ENCODE measurements at places on chromosomes 5 and 9.

DNA sequence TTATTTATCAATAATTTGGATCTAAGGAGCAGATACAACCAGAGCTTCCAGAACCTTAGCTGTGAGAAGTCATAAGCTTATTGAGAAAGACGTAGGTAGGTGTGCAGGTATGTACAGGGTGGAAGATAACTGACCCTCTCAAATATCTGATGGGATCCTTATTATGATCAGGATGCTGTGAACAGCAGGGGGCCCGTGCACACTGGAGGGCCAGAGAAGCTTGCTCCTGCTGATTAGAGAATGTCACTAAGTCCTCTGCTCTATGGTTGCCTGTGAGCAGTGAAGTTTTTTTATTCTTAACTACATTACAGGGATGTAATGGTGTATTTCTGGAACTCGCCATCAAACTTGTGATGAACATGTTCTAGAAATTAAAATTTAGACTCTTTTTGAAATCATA, 108.9 kb upstream of the POU5F2 start:
- DNase-seq, result no peak

- DNase-seq, result no peak
Observed at GRCh38 chr5:58629271-58630159, 46.6 kb downstream of the RAB3C start.

DNA sequence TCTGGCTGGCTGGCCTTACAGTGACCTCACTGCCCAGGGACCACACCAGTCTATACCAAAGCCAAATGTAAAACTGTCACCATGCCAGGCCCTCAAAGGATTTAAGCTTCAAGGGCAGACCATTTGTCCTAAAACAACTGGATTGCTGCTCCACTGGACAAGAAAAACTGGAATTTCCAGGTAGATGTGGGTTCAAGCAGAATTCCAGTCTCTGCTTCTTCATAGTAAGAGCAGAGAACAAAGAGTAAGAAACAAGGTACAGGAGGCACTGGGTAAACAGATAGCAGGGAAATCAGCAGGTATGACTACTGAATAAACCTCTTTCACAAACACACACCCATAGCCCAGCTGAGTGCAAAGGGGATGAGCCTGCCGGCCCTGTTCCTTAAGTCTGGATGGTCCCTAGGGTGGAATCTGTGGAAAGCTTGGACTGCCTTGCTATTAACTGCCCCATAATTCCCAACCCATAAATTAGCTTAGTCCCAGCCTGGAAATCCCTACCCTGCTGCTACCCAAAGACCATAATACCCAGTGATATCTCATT, 5.5 kb downstream of the B4GALT1 start:
- DNase-seq, result no peak

DNA sequence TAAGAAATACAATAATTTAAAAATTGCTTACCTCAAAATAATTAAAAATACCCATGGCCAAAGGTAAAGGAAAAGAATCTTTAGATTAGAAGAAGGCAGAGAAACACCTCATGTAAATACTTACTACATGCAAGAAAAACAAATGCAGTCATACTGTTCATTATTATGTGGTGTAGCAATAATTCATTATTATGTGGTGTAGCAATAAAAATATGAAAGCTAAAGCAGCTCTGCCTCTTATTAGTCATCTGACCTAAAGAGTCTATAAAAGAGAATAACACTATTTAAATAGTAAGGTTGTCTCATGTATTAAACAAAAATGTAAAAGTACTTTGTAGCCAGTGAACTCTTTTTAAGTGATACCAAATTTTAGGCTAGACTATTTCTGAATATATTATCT, 6.6 kb downstream of the DTWD2 start:
- DNase-seq, result no peak

DNA sequence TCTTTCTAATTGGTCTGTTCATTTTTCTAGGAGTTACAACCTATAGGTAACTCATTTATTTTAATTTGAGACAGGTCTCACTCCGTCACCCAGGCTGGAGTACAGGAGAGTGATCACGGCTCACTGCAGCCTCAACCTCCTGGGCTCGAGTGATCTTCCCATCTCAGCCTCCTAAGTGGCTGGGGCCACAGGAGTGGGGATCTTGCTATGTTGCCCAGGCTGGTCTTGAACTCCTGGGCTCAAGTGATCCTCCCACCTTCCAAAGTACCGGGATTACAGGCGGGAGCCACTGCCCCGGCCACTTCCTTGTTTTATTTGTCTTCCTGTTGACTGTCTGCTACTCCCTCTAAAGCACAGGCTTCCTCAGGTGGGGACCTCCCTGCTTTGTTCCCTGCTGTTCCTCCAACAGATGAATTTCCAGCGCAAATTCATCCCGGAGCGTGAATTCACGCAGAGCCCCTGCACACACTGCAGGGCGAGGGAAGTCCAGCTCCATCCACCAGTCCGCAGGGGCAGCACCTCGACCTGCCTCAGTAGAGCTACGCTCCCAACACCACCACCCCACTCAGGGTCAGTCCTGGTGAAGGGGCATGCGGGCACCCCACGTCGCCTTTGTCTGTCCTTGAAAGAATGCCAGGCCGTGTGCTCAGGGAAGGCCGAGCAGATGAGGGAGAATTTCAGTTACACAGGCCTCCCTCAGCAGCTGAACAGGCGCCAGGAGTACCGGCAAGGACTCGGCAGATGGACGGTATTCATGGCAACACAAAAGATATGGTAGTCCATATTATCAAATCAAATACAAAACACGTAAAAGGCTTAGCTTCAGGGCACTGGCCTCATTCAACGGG, 6.3 kb downstream of the QSOX2 start:
- no peak for DNase-seq

- DNase-seq, result no peak
Observed at GRCh38 chr9:115548609-115549260, 430.8 kb upstream of the TNC start.

DNA sequence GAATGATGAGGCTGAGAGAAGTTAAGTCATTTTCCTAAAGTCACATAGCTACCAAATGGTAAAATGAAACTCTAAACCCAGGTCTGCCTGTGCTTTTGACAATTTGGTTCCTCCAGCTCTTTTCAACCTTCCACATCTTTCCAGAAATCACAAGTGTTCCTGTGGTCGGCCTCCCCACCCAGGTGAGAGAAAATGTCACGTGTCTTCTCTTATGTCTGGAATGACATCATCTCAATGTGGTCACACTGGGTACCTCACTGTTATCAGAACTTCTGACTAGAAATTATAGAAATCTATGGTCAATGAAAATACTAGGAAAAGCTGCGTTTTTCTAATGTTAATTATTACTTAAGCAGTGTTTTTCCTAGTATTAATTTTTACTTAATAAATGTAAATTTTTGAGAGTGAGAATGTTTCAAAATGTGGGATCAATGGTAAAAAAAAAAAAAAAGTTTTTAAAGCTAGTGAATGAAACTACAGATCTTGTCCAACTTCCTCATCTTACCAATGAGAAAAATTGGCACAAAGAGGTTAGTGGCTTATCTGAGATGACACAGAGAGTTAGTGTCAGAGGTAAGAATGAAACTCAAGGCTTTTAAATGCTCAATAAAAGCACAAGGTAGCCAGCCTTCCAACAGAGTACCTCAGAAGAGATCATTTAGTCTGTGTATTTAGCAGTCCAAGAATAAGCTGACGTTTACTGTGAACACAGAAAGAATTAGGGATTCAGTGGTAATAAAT, 228.7 kb upstream of the NR4A3 start:
- DNase-seq, result no peak

DNA sequence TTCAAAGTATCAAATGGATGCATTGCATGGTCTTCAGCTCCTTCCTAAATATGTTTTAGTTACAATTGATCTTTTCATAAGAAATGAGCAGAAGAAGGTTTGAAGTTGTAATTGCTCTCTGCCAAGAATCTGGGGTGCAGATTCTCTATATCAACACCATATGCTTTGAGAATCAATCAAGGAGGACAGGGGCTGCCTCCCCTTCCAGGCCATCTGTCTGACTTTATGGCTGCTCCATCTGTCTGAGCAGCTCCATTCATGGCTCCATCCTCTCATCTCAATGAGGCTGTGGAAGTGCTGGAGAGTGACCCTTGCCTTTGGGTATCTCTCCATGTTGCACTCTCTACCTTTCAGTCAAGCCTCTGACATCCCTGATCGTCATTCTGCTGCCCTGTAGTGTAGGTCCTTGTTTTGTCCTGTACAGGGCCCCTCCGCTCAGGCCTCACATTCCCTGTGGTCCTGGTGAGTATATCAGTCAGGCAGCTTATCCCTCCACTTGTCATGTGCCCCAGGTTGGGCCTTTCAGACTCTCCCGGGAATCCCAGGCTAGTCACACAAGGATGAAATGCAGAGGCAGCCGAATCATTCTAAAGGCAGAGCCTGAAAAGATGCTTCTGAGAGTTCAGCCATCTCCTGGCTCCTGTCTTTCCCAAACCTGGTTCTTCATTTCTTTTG, 14.0 kb upstream of the SV2C start:
- no peak for DNase-seq

DNA sequence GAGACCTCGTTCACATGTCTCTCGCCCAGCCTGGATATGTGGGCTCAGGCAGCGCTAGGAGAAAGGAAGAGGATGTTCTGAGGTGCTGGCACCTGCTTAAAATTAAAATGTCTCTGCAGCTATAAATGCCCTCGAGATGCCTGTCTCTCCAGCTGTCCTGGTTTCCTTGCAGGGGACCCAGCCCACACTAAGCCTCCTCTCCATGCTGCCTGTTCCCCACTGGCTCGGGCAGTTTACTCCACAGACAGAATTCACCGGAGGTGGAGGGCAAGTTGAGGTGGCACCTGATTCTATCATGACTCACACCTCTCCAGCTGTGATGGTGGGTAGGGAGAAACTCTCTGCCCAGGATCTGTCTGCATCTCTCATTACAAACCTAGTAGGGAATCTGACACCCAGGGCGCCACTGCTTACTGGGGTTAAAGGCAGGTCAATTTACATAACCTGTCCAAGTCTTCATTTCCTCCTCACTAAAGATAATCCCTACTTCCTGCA, 420.9 kb downstream of the SPOCK1 start:
- DNase-seq, result no peak

DNA sequence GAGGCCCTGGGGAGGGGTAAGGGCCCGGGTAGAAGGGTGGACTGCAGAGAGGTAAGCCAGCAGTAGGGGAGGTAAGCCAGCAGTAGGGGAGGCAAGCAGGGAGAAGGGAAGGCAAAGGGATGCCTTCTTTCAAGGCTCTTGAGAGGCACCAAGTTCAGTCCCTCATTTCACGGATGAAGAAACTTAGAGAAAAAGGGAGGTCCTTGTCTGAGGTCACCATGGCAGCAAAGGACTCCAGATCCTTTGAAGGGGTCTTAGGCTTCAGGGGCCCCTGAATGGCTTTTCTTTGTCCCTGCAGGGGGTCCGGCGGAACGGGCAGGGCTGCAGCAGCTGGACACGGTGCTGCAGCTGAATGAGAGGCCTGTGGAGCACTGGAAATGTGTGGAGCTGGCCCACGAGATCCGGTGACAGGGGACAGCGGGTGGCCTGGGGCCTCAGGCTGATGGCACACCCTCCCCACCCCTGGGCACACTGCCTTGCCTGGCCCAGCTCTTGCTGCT, 42.6 kb downstream of the RGS3 start:
- no peak for DNase-seq

DNA sequence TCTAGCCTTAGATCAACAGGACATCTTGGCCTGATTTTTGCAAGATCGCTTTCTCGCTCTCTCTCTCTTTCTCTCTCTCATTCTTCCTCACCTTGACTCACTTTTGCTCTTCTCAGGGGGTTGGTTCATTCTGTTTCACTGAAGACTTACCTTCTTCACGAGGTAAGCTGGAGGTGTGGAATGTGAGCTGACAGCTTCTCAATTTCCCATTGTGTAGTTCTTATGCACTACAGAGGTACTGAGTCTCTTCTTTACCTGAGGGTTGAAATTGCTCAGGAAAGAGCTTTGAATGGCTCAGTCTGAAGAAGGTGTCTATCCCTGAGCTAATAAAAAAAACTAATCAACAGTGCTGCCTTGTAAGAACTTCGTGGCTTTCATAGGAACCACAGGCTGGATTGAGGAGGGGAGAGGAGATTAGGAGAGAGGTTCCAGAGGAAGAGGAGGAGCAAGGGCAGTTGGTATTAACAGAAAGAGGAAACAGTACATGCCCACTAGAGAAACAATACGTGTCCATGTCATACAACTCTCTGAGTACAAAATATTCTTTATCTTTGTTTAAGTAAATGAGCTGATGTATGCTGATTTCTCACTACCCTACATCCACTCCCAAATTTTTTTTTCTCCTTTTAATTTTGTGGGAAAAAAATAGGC, 192.2 kb downstream of the TMEM167A start:
- DNase-seq, result no peak

- DNase-seq, result no peak
Observed at GRCh38 chr5:76240336-76240735, 157.2 kb downstream of the SV2C start.

DNA sequence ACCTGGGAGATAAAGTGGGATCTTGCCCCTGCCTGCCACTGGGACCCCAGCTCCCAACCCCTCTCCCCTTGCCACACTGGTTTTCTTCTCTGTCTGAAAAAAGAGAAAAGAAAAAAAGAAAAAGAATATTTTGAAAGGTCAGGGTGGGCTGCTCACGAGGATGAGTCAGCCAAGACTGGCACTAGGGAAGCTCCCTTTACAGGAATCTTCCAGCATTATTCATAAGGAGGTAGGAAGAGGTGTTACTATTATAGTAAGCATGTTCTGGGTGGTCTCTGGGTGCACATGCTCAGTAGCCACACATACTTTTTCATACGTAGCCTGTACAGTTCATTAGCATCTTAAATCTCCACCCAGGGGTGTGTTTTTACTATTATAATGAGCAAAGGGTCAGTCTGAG, 46.8 kb upstream of the HAND1 start:
- no peak for DNase-seq

DNA sequence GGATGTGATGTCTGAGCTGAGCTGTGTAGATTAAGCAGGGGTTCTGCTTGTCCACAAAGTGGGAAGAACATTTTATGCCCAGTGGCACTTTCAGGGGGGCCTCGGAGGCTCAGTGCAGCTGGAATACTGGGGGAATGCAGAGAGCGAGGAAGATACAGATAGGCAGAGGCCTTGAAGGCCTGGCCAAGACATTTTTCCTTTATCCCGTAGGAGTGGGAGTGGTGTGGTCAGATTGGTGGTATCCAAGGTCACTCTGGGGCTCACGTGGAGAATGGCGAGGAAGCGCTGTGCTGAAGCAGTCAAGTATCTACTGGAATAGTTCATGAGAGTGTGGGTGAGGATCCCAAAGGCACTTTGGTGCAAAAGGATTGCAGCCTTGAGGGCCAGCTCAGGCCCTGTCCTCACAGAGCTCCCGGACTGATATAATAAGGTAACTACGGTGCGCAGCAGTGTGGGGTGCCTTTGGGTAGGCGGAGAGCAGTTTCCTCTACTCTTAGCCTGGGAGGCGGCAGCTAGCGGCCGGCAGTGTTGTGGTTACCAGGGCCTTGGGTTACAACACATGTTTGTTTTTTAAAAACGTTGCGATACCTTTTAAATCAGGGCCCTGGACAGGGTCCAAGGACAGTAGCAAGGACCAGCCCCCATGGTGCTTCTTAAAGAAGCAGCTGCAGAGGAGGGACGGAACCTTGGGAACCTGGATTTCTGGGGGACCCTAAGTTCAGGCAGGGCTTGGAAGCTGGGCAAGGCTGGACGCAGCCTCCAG, 10.8 kb upstream of the CCDC69 start:
- no peak for DNase-seq

- no peak for DNase-seq
Observed at GRCh38 chr5:169433221-169433651, 132.3 kb upstream of the SLIT3 start.

GRCh38 chr5:180330810-180331646, 22.1 kb downstream of the GFPT2 start:
- no peak for DNase-seq

- no peak for DNase-seq
Observed at GRCh38 chr5:74446725-74447241, 193.7 kb downstream of the ENC1 start.
